ENCODE measurements at places on chromosomes 1 and 21.

GRCh38 chr1:224809613-224810012 lies 119.9 kb upstream of the DNAH14 start:
- no peak for DNase-seq

- no peak for DNase-seq
Measured at GRCh38 chr21:28455253-28455600, 537.5 kb downstream of the LTN1 start.

GRCh38 chr21:16418226-16418625 lies 688.4 kb downstream of the USP25 start:
- no peak for DNase-seq

- no peak for DNase-seq
Measured at GRCh38 chr1:17995480-17995879, 112.1 kb upstream of the IGSF21 start.

GRCh38 chr1:91684481-91685196 lies 184.0 kb downstream of the CDC7 start:
- DNase-seq = no peak

GRCh38 chr1:30406996-30407864 lies 316.2 kb downstream of the MATN1 start:
- no peak for DNase-seq

- DNase-seq = peak; percentile 35
Measured at GRCh38 chr1:47471163-47471562, 33.3 kb downstream of the FOXD2 start.

- DNase-seq = no peak
Measured at GRCh38 chr1:184974056-184974836, at the start of gene NIBAN1. Gene NIBAN1 (minus strand): TSS chr1:184974508. CDS start chr1:184974356, 152 bp downstream.

- no peak for DNase-seq
Measured at GRCh38 chr1:145716641-145717345, 2.5 kb upstream of the CD160 start.

DNA sequence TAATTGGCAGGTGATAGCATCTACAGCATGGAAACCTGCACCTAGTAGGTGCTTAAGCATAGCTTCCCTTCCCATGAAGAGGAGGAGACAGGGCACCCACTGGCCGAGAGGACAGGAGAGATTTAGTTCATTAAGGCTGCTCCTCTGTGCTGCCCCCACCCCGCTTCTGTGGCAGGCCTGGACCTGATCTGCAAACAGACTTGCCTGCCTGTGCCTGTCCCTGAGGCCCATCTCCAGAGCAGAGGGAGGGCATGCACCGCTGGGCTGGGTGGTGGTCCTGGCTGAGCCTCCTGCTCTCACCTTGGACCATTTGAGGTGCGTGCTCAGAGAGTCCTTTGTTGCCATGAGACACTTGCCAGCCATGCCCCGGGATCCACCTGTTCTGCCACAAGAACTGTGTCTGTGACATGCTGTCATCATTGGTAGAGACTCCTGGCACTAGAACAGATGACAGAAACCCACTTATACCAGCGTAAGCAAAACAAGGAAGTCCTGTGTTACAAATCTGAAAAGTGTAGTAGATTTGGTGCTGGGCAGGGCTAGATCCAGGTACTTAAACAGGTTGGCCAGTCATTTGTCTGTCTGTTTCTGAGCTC lies 55.6 kb downstream of the PTPRF start:
- no peak for DNase-seq

DNA sequence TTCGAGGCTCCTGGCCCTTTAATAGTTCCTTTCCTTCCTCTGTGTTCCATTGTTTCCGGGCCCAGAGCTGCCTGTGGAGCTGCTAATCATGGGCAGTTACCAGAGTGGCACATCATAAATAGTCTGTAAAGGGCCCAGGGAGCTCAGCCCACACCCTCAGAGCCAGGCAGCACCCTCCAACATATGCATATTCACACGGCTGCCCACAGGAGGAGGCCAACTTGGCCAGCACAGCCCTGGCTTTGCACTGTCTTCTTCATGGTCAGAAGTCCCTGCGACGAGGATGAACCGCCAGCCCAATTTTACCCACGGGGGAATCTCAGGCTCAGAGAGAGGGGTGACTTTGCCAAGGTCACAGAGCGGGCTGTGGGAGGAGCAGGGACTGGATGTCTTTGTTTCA lies 172.5 kb downstream of the TRABD2B start:
- no peak for DNase-seq

GRCh38 chr21:37915497-37915911 lies 753 bp downstream of the KCNJ6 start:
- no peak for DNase-seq

DNA sequence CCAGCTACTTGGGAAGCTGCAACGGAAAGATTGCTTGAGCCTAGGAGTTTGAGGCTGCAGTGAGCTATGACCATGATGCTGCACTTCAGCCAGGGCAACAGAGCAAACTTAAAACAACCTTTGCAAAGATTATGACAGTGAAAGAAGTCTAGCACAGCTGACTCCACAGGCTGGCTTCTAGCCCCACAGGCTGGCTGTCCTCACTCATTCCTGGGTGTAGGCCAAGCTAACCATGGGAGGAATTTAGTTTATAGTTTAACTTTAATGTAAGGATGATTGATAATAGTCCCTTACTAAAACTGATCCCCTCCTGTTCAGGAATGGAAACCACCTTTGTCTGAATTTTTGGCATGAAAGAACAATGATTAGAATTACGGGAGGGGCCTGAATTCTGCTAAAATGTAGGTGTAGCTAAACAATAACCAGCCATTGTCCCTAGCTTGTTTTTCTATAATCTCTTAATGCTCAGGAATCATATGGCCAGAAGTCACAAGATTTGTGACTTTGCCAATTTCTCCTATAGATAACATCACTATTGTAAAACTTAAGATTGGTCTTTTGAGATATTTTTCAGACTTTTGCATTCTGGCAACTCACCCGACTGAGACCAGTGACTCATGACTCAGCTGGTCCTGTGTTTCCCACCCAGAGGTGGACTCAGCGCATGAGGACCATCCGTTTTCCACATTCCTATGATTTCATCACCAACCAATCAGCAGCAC lies 28.1 kb upstream of the SGIP1 start:
- DNase-seq = no peak

DNA sequence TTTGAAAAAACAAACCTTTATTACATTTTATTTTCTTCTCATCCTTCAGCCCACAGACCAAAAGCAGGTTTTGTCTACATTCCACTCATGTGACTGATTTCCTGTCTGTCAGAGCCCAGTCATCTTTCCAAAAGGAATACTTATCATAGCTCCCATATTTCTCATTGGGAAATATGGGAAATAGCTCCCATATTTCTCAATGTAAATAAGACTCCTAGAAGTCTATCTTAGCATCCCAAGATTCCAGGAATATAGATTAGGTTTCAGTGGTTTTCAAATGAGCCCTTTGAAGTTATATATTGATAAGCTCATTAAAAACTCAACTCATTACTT lies 19.1 kb upstream of the NRDC start:
- peak; percentile 49 for DNase-seq

DNA sequence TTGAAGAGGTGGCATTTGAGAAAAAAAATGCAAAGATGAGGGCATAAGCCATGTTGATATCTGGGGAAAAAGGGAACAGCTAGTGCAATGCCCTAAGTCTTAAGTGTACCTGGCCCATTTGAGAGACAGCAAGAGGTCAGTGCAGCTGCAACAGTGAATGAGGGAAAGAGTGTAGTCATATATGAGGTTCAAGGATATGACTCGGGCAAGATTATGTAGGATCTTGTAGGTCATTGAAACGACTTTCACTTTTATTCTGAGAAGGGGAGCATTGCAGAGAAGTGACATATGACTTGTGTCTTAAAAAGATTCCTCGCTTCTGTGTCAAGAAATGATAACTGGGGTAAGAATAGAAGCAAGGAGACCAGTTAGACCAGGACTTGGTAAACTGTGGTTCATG lies 31.0 kb downstream of the NTMT2 start:
- DNase-seq = no peak

DNA sequence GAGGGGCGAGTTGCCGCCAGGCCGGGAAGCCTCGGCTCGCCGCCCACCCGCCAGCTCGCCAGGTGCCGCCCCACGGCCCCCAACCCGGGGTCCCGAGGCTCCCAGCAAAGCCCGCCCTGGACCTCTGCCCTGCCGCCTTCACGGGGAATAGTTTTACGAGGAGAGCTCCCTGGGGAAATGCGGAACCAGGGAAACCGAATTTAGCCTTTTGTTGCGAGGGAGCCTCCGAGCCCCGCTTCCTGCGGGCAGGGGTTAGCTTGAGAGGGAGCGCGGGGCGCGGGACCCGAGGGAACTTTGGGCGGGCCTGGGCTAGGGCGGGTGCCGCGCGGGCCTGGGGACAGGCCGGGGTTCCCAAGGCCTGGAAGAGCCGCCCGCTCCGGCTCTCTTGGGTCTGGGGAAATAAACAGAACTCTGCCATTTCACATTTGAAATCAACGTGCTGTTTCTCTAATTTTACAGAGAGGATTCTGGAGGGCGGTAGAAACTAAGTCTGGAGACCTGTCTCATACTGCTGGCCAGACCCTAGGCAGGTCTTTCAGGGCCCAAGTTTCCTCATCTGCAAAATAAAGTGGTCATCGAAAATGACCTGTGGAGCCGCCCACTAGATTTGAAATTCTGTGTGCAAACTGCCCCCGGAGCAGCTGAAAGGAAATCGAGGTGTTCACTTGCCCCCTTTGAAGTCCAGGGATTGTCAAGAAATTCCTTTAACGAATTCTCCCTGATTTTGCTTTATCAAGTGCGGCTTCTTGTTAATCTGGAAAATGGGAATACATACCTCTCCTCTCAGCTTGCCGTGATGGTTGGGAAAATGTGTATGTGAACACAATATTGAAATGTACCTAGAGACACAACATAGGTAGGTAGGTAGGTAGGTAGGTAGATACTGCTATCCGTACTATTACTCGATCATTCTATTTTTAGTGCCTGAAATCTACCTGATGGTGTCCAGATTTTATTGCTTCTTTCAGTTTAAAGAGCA lies 749 bp upstream of the GLUL start:
- DNase-seq = no peak

DNA sequence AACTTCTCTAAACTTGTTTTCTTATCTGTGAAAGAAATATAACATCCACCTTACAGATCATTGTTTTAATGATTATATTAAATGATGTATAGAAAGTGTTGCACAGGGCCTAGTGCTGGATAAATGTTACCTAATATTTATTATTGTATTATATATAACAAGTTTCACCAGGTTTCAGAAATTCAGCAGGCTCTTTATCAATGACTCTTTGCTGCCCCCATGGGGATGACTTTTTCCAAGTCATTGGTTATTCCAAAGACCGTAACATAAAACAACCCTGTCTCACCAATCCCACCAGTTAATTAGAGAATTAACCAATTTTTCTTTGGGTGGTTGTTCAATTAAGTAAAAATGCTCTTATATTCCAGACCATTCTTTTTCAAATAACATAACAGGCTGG lies 7.3 kb upstream of the DEDD start:
- DNase-seq = no peak

DNA sequence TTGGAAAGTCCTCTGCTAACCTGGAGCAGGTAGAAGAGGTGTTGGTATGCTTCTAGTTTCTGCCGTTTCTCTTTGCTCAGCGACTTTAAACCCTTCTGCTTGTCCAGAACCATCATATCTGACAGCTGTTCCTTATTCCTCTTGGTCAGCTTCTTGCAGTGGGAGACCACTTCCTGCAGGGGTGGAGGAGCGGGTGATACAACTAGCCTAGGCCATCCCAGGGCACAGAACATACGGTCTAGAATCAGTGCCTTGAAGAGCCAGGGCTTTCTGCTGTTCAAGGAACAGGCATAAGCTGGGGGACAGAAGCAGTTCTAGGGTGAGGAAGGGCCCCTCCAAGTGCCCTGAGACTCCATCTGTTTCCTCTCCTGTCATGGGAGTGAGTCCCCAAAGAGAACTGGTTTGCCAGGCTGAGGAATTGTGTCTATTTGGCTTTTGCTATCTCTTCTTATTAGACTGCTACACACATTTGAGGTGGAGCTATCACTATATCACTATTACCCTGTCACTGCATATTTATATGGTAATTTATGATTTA lies 32.5 kb downstream of the IQGAP3 start:
- DNase-seq = no peak

GRCh38 chr1:26627954-26628353 lies 67.9 kb upstream of the ARID1A start:
- no peak for DNase-seq

- no peak for DNase-seq
Measured at GRCh38 chr21:14318578-14318977, 64.4 kb downstream of the HSPA13 start.

- DNase-seq = no peak
Measured at GRCh38 chr1:20426923-20427322, 59.1 kb downstream of the CAMK2N1 start.

- DNase-seq = no peak
Measured at GRCh38 chr21:20108976-20109540, 889.2 kb upstream of the NCAM2 start.

DNA sequence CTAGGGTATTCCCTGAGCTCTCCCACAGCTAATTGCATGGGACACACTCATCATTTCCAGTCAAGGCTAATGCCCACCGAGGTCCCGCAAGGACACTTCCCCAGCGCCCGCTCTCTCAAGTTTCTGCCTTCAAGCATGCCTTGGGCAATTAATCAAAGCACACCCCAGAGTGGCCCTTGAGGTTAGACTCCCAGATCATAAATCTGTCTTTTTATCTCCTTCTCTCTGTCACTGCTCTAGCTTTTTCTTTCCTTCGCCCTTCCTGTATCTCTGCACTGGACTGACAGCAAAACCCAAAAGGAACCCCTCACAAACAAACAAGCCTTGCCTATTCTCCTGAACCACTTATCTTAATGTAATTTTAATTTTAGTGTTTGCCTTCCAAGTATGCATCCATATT lies 7.9 kb upstream of the EXOSC10 start:
- DNase-seq = no peak

GRCh38 chr1:25613091-25613490 lies 3.5 kb upstream of the MAN1C1 start:
- DNase-seq = no peak

DNA sequence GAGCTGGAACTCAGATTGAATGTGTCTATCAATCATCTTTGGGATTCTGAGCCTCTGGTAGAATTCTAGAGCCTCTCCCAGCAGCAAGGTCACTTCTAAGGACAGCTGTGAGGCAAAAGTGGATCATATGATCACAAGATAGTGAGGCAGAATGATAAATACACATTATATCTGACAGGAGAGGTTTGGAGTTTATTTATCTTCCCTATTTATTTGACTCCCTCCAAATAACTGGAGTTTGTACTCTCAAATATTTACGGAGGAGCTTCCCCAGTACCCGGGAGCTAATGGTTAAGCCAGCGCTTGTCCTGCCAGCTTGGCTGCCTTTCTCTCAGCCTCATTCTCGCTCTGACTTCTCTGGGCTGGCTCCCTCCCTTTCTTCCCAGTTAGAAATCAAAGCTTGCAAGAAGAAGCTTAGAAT lies 2.3 kb downstream of the HMGCS2 start:
- DNase-seq = no peak

DNA sequence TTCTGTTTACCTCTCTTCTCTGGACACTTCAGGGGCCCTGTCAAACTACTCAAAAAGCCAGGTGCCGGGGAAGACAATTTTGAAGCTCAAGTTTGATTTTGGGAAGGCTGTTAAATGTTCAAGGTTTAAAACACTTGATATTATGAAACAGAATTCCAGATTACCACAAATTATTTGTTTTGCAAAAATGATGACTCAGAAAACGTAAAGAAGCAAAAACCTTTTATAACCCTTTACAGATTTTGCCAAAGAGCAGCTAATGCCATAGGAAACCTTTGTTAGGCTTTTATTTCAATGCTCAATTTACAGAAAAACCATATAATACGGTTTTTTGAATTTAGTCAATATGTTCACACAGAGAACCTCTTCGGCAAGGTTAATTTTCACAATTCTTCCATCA lies 593.4 kb upstream of the ZP4 start:
- DNase-seq = no peak

GRCh38 chr1:12649971-12650421 lies 6.1 kb downstream of the AADACL4 start:
- no peak for DNase-seq
